ENCODE measurements at places on chromosomes 4 and X.

- peak; percentile 24 for DNase-seq
These were observed 22.4 kb downstream of the TMEM33 start for GRCh38 chr4:41957634-41958033.

GRCh38 chr4:165844161-165844560 is 28.9 kb upstream of the TLL1 start:
- peak; percentile 39 for DNase-seq

GRCh38 chrX:79162076-79162475 is 17.6 kb downstream of the GPR174 start:
- DNase-seq = no peak

DNA sequence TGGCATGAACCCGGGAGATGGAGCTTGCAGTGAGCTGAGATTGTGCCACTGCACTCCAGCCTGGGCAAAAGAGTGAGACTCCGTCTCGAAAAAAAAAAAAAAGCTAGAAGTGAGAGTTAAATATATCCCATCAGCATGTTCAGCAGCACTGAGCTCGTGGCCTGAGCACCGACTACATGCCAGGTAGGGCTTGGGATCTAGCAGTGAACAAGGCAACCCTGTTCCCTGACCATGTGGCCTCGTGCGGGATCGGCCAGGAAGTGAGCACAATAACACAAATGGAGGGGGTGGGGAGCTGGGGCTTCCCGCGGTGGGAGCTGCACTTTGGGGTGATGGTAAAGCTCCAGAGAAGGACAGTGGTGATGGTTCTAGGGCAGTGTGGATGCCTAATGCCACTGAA is 193.7 kb upstream of the PSAPL1 start:
- DNase-seq = no peak

- DNase-seq = no peak
These were observed 231.5 kb downstream of the NAF1 start for GRCh38 chr4:162935214-162935613.

GRCh38 chr4:134727696-134728095 is 526.1 kb upstream of the PABPC4L start:
- DNase-seq = no peak

DNA sequence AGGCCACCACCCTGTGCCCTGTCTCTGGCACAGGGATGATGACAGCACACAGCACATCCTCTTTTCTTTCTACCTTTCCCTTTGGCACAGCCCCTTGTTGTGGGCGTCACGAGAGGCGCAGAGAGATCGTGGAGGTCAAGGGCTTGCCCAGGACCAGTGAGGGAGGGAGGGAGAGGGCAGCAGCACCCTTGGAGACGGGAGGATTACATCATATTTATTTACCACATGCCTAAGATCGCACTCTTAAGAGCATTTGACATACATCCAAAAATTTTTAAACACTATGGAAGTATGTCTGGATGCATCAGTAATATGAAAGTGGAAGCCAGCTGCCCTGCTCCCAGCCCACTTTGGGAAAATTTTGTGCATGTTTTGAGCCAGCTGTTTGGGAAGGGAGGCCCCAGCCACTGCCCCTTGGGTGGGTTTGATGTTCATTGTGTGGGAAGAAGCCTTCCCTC is 12.7 kb downstream of the WFS1 start:
- DNase-seq = no peak

- DNase-seq = no peak
These were observed 1.6 kb downstream of the BANK1 start for GRCh38 chr4:101792056-101792590.

DNA sequence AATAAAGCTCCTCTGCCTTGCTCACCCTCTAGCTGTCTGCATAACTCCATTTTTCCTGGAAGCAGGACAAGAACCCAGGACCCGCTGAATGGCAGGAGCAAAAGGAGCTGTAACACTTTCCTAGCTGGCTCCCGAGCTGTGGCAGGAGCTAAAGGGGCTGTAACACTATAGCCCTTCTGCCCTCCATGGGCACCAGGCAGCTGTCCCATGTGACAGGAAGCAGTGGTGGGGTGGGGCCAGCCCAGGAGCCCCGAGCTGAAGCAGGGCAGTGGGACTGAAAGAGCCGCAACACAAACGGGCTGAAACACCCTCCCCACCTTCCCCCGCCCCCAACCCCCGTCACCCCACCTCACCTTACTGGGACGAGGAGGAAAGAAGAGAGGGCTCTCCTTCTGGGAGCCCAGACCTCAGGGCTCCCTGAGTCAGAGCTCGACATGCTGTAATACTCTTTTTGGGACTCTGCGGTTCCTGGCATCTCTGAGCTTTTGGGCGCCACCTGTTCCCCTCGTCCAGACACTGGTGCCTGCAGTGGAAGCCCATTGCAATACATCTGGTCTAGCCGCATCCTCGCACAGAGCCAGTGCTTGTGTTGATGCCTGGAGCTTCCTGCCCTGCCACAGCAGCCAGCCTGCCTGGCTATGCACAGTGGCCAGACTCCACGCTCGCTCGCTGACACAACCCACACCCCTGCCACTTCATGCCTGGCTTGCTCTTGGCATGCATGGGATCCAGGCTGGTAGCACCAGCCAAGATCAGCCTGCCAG is 39.4 kb downstream of the PPM1K start:
- peak; percentile 53 for DNase-seq

- DNase-seq = no peak
These were observed 71.8 kb upstream of the CLDN34 start for GRCh38 chrX:9895225-9895912.

GRCh38 chrX:153527208-153527607 is 9.8 kb downstream of the ATP2B3 start:
- DNase-seq = no peak

DNA sequence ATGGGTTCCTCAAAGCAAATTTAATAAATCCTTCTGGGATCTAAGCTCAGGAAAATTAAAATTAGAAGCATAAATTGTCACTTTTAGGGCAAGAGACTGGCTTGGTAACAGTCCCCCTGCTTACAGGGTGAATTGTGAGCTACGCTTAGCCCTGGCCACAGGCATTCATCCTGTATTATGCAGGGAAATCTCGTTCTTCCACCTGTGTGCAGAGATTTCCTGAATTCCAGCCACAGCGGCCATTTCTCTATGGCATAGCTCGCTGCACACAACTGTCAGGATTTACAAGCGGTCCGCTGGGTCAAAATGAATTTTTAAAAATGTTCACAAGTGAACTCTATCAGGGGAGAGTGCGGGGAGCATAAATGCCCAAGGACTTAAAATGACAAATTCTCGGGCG is 111.9 kb downstream of the DCTD start:
- DNase-seq = no peak

DNA sequence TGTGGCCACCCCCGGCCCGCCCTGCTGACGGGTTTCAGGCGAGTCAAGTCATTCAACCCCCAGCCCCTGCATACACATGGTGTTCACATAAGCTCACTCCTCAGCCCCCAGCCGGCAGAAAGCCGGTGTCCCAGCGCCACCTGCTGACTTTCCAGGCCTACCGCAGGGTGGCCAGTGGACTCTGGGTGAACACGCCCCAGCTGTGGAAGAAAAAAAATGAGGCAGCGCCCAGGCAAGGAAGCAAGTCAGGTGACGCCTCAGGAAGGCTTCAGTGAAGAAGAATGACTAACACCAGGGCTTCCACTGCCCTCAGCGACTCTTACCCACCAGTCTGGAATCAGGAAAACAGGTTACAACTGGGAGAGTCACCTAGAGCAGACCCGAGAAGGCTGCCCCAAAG is 15.8 kb downstream of the BCAP31 start:
- no peak for DNase-seq
